ENCODE measurements at places on chromosomes 12 and 14.

GRCh38 chr12:47891356-47891755, 13.4 kb downstream of the VDR start:
- DNase-seq, result no peak

GRCh38 chr12:80087486-80088213, 11.7 kb upstream of the OTOGL start:
- no peak for DNase-seq

GRCh38 chr12:9948606-9949296, 16.6 kb upstream of the CLEC2A start:
- DNase-seq, result no peak

- peak; percentile 15 for DNase-seq
These were observed 57.0 kb upstream of the PNMA1 start for GRCh38 chr14:73770977-73771847.

Measured in H9 (cell line).